ENCODE measurements at places on chromosomes 2 and 18. TPM values are rescaled to one million over a fixed set of nuclear protein-coding genes. Genes with fewer than 3 reads are reported as not detected.

UCN gene
- total RNA-seq, result 0.13 TPM

SNED1 gene
- 23.1 TPM for total RNA-seq

MC5R gene
- not detected for total RNA-seq

OTOF gene
- under 0.01 TPM for total RNA-seq

CTNNA2 gene
- total RNA-seq, result not detected

GPR45 gene
- not detected for total RNA-seq

VAMP8 gene
- 28.9 TPM for total RNA-seq

SERPINB3 gene
- total RNA-seq, result not detected

SAG gene
- not detected for total RNA-seq

TRIB2 gene
- total RNA-seq, result 20.3 TPM

TMEM17 gene
- total RNA-seq, result 1.7 TPM

FIGN gene
- 6.5 TPM for total RNA-seq

TFCP2L1 gene
- not detected for total RNA-seq

SERPINB4 gene
- not detected for total RNA-seq

FN1 gene
- total RNA-seq, result 1,060 TPM

TUBA3D gene
- total RNA-seq, result not detected

TTN gene
- 3.2 TPM for total RNA-seq

ASB18 gene
- total RNA-seq, result not detected

SLC14A1 gene
- not detected for total RNA-seq

MYCN gene
- 3.2 TPM for total RNA-seq

IWS1 gene
- 62.4 TPM for total RNA-seq

CNTNAP5 gene
- not detected for total RNA-seq

MYL12B gene
- total RNA-seq, result 540 TPM

UGT1A4 gene
- not detected for total RNA-seq

ANKRD23 gene
- total RNA-seq, result 1.7 TPM

CCBE1 gene
- 1.0 TPM for total RNA-seq

REG1B gene
- not detected for total RNA-seq

MALT1 gene
- 16.0 TPM for total RNA-seq

OTX1 gene
- total RNA-seq, result 0.27 TPM

MC4R gene
- not detected for total RNA-seq

RUFY4 gene
- not detected for total RNA-seq

DCAF17 gene
- 30.0 TPM for total RNA-seq

CNGA3 gene
- under 0.01 TPM for total RNA-seq

CREG2 gene
- total RNA-seq, result 0.57 TPM

SIX3 gene
- not detected for total RNA-seq

RAX gene
- not detected for total RNA-seq

MYO7B gene
- 0.14 TPM for total RNA-seq

TSPYL6 gene
- not detected for total RNA-seq

CIB4 gene
- total RNA-seq, result not detected

C2orf72 gene
- under 0.01 TPM for total RNA-seq

CYP20A1 gene
- 43.1 TPM for total RNA-seq

TRAK2 gene
- 48.5 TPM for total RNA-seq
